ENCODE measurements at places on chromosomes 4 and X. TPM values are rescaled to one million over a fixed set of nuclear protein-coding genes. Genes with fewer than 3 reads are reported as not detected.

DNA sequence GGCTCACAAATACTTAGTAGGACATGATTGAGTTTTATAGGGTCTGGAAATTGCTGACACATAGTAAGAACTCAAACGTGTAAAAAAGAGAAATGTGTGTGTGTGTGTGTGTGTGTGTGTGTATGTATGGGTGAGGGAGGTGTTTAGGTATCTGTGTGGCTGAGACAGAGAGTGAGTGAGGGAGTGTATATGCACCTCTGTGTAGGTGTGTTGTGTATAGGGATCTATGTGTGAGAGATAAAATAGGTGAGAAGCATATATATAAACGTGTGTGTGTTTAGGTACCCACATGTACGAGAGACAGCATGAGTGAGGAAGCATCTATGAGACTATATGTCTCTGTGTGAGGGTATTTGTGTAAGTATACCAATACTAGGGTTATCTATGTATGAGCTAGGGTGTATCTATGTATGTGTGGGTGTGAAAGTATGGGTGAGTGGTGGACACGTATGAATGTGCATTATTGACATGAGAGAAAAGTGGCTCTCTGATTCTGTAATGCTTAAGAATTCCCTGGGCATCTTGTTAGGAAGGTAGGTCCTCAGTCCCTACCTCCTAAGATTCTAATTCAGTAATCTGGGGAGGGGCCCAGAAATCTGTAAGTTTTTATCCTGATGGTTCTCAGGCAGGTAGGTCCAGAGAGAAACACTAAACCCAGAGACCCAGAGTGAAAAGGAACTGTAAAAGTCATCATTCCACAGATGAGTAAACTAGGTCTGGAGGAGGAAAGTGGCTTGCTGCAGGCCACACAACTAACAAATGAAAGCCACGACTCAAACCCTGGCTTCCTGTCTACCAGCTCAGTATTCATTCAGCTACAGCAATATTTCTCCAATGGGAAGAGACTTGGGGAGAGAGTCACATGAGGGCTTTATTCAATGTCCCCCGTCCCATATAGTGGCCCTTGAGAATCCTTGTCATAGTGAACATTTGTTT is 237.0 kb downstream of the IDS start:
- DNase-seq, result no peak

DNA sequence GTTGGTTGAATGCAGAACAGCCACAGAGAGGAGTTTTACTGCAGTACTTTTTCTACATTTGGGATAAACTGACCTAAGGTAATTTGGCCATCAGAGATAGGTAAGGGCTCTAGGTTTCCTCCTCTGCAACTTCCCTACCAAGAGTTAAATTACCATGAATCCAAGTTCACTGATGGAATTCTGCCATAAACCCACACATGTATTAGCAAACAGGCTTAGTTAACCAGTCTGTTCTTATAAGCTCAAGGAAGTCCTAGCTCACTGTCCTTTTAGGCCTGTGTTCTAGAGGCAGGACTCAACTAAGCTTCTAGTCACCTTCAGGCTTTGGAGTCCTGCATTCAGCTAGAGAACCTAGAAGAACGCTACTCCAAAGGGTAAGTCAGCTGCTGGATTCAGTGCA is 4.0 kb downstream of the FAM114A1 start:
- no peak for DNase-seq

- DNase-seq, result no peak
Observed at GRCh38 chr4:183852910-183853547, 52.1 kb upstream of the STOX2 start.

DNA sequence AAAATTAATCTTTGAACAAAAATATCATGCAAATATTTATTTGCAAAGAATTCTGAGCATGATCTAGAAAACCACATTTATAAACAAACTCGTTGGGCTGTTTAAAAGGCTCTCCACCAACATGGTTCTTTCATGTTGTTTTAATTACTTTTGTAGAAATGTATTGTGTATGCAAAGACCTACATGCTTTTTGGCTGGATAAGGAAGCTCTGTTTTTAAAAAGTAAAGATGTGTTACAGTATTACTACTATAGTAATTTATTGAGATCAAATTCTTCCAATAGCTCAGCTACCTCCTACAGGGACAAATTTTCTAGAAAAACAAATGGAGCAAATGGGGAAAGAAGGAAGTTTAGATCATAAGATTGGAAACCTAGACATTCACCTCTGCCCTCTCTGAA is 177.5 kb upstream of the TTC29 start:
- DNase-seq, result no peak

DNA sequence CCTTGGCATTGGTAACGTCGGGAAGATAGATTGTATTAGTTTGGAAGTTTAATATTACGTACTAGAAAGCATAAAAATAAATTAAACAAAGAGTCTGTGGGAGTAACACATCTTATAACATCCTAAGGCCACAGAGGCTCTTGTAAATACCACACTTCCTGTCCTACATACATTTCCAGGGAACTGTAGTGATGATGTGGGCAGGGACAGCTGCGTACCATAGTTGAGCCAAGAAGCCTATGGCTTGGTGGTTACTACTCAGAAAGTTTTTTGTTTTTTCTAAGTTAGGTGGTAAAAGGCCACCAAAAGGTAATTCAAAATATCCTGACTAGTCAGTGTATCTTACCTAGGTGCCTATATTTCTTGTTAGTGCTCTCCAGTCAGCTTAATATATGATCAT is 4.6 kb upstream of the ANKRD50 start:
- DNase-seq, result no peak

DNA sequence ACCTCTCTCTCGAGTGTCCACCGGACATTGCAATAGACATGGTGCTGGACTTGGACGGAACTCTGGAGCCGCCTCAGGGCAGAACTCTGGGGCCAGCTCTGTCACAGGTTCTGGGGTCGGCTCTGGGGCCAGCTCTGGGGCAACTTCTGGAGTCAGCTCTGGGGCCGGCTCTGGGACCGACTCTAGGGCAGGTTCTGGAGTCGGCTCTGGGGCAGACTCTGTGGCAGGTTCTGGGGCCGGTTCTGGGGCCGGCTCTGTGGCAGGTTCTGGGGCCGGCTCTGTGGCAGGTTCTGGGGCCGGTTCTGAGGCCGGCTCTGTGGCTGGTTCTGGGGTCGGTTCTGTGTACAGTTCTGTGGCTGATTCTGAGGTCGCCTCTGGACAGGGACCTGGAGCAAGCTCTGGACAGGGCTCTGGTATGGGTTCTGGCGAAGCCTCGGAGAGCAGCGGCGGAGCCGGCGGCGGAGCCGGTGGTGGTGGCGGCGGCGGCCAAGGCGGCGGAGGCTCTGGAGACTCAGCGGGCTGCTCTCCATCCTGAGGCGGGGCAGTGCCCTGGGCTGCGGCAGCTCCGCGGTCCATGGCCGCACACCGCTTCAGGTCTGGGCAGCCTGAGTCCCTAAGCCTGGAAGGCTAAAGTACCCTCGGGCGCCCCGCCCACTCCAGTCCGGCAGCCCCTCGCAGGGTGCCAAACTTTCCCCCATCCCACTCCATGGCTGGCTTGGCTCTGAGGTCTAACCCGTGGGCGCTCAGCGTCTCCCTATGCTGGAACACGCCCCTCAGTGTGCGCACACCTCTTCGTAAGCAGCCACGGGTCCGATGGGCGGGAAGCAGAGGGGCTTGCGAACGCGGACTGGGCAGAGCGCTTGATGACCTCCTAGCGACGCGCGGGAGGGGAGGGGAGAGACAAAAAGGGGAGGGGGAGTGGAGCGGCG is at the start of gene DGKK:
TSS of gene DGKK (minus strand) at position 723 of the 929 bp plus-strand sequence. CDS start at position 576, 147 bp downstream.
- DNase-seq, result no peak

- DNase-seq, result no peak
Observed at GRCh38 chr4:74235135-74235534, 73.1 kb upstream of the EPGN start.

- DNase-seq, result no peak
Observed at GRCh38 chrX:115459883-115460880, 100.8 kb upstream of the PLS3 start.

DNA sequence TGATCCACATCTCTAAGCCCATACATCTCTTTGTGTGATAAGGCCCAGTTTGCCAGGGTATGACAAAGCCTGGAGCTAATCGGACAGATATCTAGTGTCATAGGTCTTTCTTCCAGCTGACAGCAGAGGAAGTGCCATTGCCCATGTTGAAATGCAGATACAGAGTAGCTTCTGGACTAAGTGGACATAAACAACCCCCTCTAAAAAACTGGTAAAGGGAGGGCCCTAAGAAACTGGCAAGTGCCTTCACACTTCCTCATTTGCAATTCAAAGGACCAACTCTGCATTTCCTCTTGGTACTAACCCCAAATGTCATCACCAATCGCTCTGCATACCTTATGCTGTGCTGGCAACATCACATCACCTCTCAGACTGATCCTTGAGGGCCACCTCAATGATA is 20.8 kb downstream of the ARHGEF6 start:
- no peak for DNase-seq

The ZCCHC13 gene
- total RNA-seq, result not detected

The NLRP2B gene
- total RNA-seq, result not detected

The PDGFRA gene
- total RNA-seq, result not detected

The UNC5C gene
- not detected for total RNA-seq
